ENCODE measurements at places on chromosomes 1 and 21.
A peak's percentile ranks its signal among the peaks of the same experiment; 100 is the strongest.

DNA sequence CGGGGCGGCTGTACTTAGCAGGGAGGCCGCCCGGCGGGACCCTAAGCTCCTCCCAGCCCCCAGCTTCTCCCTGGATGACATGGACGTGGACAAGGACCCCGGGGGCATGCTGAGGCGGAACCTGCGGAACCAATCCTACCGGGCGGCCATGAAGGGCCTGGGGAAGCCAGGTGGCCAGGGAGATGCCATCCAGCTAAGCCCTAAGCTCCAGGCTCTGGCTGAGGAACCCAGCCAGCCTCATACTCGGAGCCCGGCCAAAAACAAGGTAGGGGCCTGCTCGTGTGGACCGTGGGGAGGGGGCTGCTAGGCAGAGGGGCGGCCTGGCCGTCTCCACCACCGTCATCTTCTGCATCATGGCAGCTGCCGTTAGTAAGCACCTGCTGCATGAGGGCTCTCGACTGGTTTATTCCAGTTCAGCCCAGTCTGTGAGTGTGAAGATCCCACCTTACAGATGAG is 9.0 kb downstream of the ARHGEF16 start:
- DNase-seq = no peak

DNA sequence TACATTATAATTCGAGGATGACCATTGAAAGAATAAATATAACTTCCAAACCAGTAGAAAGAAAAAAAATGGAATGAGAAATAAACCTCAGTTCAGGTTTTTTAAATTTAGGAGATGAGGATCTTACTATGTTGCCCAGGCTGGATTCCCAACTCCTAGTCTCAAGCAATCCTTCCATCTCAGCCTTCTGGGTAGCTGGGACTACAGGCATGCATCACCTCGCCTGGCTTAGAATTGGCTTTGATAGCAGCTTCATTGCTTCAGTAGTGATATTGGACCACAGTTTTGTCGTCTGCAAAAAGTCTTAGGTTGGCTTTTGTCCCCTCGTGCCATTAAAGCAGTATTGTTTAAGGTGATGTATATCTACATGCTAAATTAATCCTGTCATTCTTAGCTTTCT is 2.9 kb downstream of the NASP start:
- no peak for DNase-seq

DNA sequence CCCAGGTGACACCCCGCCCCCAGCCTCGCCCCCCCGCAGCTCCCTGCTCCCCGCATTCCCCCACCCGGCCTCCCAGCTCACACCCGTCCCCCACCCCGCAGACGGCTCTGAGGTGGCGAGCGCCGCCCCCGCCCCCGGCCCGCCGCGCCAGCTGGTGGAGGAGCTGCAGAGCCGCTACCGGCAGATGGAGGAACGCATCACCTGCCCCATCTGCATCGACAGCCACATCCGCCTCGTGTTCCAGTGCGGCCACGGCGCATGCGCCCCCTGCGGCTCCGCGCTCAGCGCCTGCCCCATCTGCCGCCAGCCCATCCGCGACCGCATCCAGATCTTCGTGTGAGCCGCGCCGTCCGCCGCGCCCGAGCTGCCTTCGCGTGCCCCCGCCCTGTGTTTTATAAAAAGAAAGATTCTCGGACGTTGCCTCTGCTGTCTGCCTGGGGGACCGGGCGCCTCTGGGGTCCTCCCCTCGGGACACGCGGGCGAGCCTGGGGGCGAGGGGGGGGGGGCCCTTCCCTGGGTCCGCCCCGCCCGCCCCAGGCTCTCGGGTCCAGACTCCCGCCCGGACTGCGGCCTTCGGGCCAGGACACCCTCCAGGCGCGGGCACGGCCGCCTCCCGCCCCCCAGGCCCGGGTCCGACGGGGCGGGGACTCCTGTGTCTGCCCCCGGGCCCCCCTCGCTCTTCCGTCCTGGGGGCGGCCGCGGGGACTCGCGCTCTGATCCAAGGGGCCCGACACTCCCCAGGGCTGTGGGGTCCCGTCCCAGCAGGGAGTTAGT is 1.6 kb upstream of the MMP23B start:
- DNase-seq = peak; percentile 86

GRCh38 chr21:43916691-43917514 is 51.9 kb downstream of the AGPAT3 start:
- DNase-seq = peak; percentile 41

DNA sequence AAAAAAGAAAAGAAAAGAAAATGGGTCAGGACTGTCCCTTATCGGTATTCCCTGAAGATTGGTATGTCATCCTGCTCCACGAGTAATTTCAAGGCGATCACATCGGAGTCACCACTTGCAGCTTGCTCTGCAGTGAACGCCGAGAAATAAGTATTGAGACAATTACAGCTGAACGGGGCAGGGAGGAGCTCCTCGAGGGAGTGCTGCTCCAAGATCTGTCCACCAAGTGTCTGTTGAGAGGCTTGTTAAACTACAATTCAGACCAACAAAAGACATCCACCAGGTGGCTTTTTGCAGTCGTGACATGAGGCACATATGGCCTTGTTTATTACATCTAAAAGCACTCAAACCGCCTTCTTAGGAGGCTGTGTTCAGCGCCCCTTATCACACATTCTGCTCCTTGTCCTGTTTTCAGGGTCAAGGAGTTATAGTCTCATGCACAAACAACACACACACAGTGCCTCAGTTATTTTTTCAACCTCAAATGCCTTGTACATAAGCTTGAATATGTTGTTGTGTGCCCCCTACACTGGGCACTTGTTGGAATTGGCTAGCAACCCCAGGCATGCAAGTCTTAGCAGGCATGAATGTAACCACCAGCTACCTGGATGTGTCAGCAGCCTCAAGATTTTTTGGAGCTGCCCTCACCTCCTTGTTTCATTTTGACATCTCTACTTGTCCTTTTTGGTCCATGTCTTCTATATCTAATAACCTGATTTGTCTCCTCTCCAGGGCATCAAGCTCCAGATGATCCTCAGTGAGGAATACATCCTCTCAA is 13.0 kb upstream of the CD48 start:
- DNase-seq = no peak

- DNase-seq = no peak
Measured at GRCh38 chr1:83897516-83897915, 101.4 kb downstream of the TTLL7 start.

DNA sequence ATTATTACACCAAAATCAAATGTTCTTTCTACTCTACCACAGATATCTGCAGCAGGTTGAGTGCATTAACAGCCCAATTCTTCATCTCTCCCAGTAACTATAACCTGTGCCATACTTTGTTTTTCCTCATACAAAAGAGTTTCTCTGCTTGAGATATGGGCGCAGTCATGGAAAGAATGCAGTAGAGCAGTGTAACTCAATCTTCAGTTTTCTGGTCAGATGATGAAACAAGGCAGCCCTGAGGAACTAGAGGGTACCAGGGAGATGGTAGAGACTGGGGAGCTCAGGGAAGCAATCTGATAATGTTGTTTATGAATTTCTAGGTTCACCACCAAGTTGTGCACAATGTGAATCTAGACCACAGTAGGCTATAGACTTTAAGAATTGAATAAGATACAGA is 39.6 kb downstream of the ASPM start:
- DNase-seq = no peak

GRCh38 chr1:63829349-63830327 is 55.8 kb downstream of the ROR1 start:
- no peak for DNase-seq

DNA sequence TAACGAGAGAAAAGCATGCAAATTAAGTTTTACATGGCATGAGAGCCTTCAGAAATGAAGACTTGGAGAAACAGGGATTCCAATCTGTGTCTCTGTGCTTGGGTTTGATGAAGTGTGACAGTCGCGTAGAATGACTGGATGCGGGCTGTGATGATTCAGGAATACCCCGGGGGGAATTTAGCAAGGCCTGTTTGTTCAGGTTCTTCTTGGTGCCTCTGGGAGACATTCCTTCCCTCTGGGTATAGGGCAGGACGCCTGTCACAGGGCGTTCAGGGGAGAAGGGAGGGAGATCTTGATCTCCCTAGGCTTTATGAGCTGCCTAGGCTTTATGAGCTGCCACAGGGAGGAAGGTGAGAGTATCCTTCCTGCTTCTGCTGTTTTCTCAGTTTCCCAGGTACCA is 36.6 kb downstream of the DOP1B start:
- no peak for DNase-seq

DNA sequence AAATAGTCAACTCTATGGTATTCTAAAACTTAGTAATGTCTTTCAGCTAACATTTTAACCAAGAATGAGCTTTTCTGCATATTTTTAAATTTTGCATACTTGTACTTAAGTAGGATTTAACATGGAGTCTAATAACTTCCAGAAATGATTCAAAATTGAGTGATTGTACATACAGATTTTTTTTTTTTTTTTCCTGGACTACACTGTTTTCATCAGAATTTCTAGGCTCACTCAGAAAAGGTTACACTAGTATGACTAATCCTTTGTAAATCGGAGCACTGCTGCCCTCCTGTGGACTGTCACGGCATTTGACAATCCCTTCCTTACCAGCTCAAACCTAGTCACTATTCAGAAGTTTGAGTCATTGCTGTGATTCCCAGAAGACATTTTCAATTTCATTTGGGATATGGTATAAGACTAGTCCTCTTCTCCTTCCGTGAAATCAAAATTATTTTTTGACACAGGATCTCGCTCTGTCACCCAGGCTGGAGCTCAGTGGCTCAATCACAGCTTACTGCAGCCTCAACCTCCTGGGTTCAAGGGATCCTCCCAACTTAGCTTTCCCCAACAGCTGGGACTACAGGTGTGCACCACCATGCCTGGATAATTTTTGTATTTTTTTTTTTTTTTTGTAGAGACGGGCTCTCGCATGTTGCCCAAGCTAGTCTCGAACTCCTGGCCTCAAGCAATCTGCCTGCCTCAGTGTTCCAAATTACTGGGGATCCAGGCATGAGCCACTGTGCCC is 45.5 kb downstream of the CD46 start:
- DNase-seq = peak; percentile 74

- DNase-seq = peak; percentile 18
Measured at GRCh38 chr1:108533351-108534083, 26.4 kb upstream of the EEIG2 start.

GRCh38 chr1:75472971-75473603 is 137.8 kb downstream of the SLC44A5 start:
- no peak for DNase-seq

- no peak for DNase-seq
Measured at GRCh38 chr1:157969697-157970485, 23.6 kb upstream of the KIRREL1 start.

GRCh38 chr1:229758101-229759036 is 132.3 kb downstream of the URB2 start:
- DNase-seq = no peak

GRCh38 chr1:49408346-49408745 is 615.4 kb downstream of the AGBL4 start:
- no peak for DNase-seq

DNA sequence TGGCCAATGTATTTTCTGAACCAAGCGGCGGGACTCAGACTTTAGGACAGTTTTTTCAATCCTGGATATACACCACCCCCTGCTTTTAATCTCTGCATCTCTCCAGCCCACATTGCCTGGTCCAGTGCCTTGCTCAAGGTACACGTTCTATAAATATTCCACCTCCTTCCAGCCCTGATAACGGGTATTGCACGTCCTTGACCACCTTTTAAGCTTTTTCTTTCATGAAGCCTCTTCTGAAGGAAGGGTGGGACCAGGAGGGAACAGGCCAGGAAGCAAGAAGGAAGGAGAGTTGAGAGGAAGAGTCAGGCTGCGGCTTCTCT is 3.4 kb downstream of the S100A16 start:
- DNase-seq = no peak

DNA sequence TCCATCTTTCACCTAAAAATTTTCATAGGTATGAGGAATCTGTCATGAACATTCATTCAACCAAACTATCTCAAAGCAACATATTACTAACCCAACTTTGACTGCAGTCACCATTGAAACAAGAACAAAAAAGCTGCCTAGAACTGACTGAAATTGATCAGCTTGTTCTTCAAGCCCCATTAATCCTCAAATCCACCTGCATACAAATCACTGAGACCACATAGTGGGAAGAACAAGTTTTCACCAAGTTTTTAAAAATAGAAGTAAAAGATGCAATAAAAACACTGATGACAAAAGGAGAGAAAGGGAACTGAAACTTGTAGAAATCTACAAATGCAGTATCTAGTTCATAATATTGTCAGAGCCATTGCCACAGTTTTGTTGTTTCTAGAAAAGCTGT is 6.1 kb downstream of the SORT1 start:
- no peak for DNase-seq

DNA sequence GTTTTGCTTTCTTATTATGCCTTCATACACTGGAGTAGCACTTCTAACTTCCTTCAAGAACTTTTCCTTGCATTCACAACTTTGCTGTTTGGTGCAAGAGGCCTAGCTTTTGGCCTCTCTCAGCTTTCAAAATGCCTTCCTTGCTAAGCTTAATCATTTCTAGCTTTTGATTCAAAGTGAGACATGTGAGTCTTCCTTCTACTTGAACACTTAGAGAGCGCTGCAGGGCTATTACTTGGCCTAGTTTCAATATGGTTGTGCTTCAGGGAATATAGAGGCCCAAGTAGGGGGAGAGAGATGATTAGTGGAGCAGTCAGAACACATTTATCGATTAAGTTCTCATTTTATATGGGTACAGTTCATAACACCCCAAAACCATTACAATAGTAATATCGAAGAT is 12.4 kb downstream of the ANGEL2 start:
- no peak for DNase-seq

GRCh38 chr1:36446746-36447145 is 3.5 kb downstream of the OSCP1 start:
- no peak for DNase-seq

DNA sequence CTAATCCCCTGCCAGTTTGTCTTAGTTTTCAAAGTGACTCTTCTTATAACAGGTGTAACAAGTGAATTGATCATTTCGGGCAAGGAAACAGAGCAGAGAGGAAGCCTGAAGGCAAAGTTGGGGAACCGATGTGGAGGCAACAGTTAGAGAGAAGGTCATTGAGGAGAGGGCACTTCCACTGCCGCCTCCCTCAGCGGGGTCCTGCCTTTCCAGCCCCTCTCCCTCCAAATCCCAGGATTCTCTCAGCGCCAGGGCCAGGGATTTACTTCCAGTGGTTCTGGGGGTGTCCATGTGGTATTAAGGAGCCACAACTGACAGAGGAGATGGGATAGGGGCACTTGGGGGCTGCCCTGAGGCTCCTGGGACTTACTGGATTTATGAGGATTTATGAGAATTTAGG is 39.7 kb upstream of the PDE9A start:
- no peak for DNase-seq

- DNase-seq = no peak
Measured at GRCh38 chr1:152886758-152887409, 8.8 kb downstream of the SMCP start.
